ENCODE measurements at places on chromosomes 1 and 21.

- no peak for DNase-seq
These were observed 800 bp downstream of the HIPK1 start for GRCh38 chr1:113929750-113930498.

- no peak for DNase-seq
These were observed 8.0 kb downstream of the SLC35F3 start for GRCh38 chr1:233912447-233912846.

GRCh38 chr1:158810311-158810710 lies 20.8 kb upstream of the MNDA start:
- DNase-seq: no peak

DNA sequence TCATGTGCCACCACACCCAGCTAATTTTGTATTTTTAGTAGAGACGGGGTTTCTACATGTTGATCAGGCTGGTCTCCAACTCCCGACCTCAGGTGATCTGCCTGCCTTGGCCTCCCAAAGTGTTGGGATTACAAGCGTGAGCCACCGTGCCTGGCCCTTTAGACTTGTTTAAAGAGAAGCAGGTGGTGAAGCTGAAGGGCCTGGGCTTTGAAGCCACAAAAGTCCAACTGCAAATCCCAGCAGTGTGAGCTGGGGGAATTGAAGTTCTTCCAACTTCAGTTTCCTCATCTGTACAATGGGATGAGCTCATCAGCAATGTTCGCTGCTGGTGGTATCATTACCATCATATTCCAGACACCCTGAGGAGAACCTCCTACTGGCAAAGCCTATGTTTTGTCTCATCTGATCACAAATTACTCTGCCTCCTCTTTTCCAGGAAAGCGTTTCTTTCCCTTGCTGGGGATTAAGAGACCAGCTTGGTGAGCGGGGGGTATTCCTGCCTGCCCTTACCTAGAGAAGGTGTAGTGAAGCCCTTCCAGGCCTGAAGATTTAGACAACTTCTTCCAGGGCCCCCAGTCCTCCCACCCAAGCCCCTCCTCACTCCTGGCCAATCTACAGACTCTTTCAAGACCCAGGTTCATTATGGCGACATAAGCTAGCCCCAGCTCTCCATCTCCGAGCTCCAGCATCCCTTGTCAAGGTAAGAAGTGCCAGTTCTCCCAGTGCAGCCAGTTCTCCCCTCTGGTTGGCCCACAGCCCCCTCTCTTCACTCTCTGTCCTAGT lies 2.4 kb upstream of the SHISA4 start:
- no peak for DNase-seq

DNA sequence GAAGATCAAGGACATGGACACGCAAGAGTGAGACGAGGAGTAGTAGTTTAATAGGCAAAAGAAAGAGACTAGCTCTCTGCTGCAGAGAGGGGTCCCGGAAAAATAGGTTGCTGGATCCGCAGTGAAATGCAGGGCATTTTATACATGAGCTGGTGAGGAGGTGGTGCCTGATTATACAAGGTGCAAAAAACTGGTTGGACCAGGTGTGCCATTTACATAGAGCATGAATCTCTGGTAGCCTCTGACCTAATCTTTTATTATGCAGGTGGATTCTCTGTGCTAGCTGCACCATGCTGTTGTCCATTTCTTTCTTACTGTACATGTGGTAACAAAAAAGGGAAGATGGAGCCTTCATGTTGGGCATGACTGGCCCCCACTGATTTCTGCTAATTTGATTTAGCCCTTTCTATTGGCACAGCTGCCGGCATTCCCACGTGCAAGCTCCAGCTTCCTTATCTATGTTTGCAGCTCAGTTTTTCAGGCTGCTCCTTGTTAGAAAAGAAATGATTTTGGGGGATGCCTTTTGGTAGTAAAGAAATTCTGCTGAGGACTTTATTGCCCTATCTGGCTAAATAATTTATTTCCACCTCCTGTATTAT lies 548.1 kb downstream of the BRINP3 start:
- DNase-seq: no peak

DNA sequence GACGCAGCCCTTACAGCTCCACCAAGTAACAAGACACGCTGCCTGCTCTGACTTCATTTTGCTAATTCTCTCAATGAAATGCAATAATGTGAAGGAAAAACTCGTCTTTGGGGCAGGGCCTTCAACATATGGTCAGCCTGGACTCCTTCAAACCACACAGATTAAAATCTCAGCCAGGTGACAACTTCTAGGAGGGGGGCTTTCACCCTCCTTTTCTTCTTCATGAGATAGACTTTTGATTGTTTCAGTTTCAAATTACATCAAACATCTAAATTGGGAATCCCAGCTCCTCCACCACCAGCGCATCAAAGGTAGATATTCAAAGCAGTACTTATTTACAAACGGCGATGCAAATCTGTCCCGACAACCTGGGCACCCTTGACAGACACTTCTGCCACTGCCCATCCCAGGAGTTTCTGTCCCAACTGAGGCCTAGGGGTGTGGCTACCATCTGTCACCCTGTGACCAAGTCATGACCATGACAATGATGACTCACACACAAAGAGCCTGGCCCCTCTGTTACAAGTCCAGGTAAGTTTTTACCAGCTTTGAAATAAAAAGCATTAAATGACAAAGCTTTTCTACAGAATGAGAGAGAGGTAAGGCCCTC lies 29.7 kb downstream of the SSBP3 start:
- DNase-seq: no peak

GRCh38 chr1:168520052-168520751 lies 23.6 kb downstream of the XCL2 start:
- no peak for DNase-seq

GRCh38 chr1:180501865-180502360 lies 464 bp downstream of the ACBD6 start:
- peak; percentile 71 for DNase-seq

DNA sequence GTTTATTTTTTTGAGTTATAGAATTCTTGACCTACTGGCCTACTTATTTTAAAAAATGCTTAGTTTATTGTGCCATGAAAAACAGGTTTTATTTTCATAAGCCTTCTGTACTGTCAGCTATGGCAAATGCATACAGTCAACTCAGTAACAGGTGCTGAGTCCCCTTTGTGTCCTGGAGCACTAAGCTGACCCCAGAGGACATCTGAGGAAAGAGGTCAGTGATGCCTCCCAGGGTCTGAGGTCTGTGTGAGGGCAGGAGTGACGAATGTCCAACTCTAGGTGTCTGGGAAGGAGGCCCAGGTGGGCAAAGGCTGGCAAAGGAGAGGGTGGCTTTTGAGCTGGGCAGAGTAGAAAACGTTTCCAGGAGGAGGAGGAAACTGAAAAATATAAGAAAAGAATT lies 7.8 kb upstream of the TMEM201 start:
- DNase-seq: no peak

GRCh38 chr1:94542088-94542870 lies 720 bp upstream of the F3 start:
- no peak for DNase-seq

- DNase-seq: no peak
These were observed 12.2 kb upstream of the GPR161 start for GRCh38 chr1:168148916-168149315.

- DNase-seq: no peak
These were observed 78.0 kb downstream of the MEGF6 start for GRCh38 chr1:3533067-3534048.

- DNase-seq: no peak
These were observed 133.7 kb downstream of the SMYD2 start for GRCh38 chr1:214414691-214415090.

GRCh38 chr1:222772996-222773379 lies 36.0 kb downstream of the FAM177B start:
- DNase-seq: no peak

DNA sequence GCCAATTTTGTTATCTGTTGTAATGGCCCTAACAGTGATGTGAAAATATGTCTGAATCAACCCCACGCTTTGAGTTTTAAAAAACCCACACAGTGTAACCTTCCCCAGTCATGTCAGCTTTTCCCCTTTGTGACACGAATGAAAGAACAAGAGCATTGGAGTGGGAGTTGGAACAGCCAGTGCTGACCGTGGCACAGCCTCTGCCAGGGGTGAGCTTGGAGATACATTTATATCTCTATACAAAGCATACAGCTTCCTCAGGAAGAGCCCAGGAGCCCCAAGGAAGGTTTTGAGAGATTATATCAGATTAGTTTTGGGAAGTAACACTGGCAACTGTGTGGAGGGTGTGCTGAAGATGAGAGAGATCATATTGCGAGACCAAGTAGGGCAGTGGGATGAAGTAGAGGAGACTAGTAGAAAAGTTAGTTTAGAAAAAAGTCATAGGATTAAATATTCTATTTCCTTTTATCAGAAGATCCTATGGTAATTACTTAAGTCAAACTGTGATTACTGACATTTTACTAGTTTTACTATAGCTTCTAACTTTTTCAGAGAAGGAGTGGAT lies 15.9 kb downstream of the LRRC8B start:
- DNase-seq: no peak

GRCh38 chr21:20971296-20971921 lies 26.8 kb upstream of the NCAM2 start:
- DNase-seq: peak; percentile 9

GRCh38 chr1:228898582-228898992 lies 163.3 kb downstream of the RHOU start:
- DNase-seq: no peak

DNA sequence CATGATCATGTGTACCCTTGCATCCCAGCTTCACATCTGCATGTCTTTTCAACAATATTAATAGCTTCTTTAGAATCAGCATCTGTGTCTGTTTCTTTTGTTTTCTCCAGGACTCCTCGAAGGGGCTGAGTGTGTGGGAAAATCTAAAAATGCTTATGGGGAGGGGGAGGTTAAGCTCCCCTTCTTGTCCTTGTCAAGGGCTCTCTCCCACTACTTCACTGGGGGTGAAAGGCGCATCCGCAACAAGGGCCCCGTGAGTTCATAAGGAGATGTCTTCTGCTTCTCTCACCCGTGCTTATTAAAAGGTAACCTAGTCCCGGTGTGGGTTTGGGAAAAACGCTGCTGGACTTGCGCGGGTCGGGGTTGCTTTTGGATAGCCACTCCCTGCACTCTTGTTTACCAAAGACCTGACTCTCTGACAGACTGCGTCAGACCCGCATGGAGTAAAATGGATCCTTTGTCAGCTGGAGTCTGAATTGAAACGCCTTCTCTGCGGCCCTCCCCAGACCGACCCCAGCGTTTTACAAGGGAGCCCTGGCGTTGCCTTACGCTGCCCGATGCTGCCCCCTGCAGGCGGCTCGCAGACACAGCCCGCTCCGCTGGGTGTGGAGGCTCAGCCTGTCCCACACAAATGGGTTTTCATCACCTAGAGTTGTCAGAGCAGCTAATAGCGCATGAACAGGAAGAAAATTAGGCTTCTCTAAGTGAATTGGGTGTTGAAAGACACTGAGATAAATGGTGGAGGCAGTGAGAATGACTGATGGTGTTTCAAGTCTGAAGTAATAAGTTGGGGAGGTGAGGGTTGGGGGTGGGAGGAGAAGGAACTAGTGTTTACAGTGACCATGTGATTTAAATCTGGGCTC lies 53.8 kb downstream of the IER5 start:
- peak; percentile 72 for DNase-seq

- no peak for DNase-seq
These were observed 200.5 kb upstream of the NEGR1 start for GRCh38 chr1:72482736-72483413.

DNA sequence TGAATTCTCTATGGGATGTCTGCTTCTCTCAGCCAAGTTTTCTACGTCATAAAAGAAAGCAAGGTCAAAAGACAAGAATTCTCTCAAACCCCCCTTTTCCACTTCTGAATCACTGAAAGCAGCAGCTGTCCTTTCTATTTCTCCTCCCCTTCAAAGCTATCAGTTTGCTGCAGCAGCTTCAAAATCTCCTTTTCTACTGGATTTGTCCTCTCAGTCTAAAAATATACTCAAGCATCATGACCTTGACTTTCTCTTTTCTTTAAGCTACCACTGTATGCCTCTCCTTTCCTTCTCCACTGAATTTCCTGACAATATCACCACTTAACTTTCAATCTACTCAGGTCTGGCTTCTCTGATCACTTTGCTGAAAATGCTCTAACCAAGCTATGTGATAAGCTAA lies 1.9 kb downstream of the WDR64 start:
- DNase-seq: no peak

DNA sequence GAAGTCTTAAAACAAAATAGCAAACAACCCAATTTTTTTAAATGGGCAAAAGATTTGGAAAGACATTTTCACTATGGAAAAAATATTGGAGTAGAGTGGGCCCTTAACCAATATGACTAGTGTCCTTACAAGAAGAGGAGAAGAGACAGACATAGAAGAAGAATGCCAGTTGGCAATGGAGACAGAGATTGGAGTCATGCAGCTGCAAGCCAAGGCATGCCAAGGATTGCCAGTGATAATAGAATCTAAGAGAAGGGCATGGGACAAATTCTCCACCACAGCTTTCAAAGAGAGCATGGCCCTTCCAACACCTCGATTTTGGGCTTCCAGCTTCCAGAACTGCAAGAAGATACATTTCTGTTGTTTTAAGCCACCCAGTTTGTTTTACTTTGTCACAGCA lies 92.7 kb downstream of the RGS2 start:
- DNase-seq: no peak

DNA sequence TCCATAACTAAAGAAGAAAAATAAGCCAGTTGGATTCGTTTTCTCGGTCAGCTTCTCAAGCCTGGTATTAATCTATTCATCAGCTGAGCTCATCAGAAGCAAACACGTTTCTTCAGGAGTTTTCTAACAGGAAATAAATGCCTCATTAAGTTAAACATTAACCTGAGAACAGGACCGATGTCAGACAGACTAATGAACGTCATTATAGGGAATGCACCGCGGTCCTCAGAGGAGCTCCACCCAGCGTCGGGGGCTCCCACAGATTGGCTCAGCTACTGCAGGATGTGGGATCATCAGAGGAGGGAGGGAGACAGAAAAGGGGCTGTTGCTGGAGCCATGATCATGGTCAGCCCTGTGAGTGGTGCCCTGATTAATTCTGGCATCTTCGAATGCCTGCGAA lies 615.4 kb downstream of the PTPRU start:
- no peak for DNase-seq

GRCh38 chr1:203174324-203174985 lies 1.2 kb downstream of the MYBPH start:
- no peak for DNase-seq

DNA sequence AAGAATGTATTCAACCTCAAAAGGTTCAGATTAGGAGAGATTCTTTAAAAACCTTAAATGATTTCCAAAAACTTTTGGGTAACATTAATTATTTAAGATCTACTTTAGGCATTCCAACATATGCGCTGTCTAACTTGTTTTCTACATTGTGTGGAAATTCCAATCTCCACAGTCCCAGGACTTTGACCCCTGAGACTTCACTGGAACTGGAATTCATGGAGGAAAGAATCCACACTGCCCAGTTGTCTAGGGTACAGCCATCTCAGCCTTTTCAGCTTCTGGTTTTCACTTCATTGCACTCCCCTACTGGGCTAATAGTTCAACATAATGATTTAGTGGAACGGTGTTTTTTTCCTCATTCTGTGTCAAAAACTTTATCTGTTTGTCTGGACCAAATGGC lies 161.5 kb downstream of the IER5 start:
- DNase-seq: no peak

GRCh38 chr1:209589863-209590262 lies 6.3 kb downstream of the CAMK1G start:
- DNase-seq: no peak

- no peak for DNase-seq
These were observed 2.4 kb downstream of the CEPT1 start for GRCh38 chr1:111142356-111142975.

Data from NCI-H510A (cell line).